ENCODE measurements at places on chromosomes 2 and 18.

DNA sequence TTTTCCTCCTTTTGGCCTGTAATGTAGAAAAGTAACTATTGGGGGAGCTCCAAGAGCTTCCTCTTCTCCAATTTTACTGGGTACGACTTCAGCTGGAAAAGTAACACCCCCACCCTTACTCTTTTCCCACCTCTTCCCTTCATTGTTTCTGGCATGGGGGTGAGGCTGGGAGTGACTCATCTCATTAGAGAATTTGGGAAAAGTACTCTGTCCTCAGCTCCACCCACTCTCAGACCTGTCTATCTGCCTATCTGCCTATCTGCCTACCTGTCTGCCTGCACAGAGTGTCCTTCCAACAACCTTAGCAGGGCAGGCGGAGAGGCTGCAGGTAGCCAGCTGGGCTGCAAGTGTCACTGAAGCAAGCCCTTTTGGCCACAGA lies 93.6 kb downstream of the EPHA4 start:
- no peak for DNase-seq

- no peak for DNase-seq
Measured at GRCh38 chr2:227388537-227389011, 825 bp upstream of the SCYGR1 start.

GRCh38 chr2:8094526-8094925 lies 587.3 kb upstream of the ID2 start:
- DNase-seq: no peak

DNA sequence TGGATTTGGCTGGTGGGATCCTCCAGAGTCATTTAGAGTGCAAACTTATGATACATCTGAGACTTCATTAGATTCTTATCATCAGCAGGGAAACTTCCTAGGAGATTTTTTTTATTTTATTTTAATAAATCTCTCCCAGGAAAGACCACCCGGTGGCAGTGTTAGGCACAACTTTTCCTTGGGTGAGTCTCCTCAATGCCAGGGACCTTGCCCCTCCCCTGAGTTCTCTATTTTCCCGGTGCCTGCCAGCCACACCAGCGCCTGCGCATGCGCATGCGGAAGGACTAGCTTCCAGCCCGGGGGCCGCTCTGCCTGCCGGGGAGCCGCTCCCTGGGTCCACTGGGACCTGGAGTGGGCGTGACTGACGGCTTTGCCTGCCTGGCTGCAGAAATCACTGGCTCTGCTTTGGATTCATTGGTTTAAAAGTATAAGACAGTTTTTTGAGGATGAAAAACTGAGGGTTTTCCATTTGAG lies 86.6 kb downstream of the TMEM182 start:
- DNase-seq: no peak

- DNase-seq: no peak
Measured at GRCh38 chr2:114724454-114724853, 282.0 kb downstream of the DPP10 start.

GRCh38 chr2:127392828-127393578 lies 5.2 kb upstream of the MAP3K2 start:
- no peak for DNase-seq

DNA sequence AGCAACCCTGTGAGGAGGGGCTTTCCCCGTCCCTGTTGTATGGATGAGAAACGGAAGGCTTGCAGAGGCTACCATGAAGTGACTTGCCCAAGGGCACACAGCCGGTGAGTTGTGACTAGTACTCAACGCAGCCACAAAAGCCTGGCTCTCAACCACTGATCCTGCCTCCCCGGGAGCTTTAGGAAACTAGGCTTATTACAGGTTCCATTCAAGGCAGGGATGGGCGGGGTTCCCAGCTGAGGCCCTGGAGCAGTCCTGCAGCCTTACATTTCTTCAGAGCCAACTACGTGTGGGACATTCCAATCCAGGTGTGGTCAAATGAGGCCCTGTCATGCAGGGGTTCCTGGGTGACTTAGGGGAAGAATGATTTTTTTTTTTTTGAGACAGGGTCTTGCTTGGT lies 59.6 kb downstream of the MEX3C start:
- no peak for DNase-seq

- DNase-seq: no peak
Measured at GRCh38 chr2:203777030-203777429, 70.6 kb downstream of the CD28 start.

DNA sequence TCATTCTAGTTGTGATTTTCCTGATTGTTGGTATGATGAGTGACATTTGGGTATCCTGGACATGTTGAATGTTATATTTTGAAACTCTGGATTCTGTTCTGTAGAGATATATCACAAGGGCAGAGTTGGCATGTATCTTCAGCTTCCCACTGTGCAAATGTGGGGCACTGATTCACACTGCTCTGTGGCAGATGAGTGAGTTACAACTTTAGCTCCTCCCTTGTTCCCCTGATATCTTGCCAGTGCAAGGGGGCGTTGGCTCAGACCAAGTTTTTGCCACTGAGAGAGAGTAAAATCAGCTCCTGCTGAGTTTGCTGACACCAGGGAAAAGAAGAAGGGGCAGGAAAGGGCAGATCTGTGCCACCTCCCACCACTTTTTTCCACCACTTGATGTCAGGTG lies 199.6 kb upstream of the MMADHC start:
- DNase-seq: no peak

- no peak for DNase-seq
Measured at GRCh38 chr18:48646976-48647375, 108.1 kb downstream of the CTIF start.

DNA sequence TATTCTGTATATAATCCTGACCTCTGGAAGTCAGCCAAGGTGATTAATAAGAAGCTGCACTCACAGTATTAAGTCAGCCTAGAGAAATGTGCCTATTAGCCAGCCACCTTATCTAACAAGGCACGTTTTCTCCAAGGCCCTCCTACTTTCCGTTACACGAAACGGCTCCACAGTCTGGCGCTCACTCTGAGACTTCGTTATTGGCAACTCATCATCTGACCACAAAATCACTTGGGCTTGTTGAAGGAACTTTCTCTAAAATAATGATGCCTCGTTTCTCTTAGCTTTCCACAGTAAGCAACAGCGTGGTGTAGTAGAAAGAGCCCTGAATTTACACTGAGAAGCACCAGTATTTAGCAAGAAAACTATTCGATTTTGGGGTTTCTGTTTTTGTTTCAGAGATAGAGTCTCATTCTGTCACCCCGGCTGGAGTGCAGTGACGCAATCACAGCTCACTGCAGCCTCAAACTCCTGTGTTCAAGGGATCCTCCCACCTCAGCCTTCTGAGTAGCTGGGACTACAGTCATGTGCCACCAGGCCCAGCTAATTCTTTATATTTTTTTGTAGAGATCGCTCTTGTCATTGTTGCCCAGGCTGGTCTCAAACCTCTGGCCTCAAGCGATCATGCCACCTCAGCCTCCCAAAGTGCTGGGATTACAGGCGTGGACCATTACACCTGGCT lies 53.6 kb upstream of the SLC14A1 start:
- DNase-seq: no peak

- DNase-seq: no peak
Measured at GRCh38 chr2:168643979-168644378, 158.5 kb upstream of the NOSTRIN start.

- DNase-seq: no peak
Measured at GRCh38 chr2:69225933-69226332, 161.1 kb downstream of the GFPT1 start.

- no peak for DNase-seq
Measured at GRCh38 chr2:231632559-231633142, 40.0 kb downstream of the TEX44 start.

DNA sequence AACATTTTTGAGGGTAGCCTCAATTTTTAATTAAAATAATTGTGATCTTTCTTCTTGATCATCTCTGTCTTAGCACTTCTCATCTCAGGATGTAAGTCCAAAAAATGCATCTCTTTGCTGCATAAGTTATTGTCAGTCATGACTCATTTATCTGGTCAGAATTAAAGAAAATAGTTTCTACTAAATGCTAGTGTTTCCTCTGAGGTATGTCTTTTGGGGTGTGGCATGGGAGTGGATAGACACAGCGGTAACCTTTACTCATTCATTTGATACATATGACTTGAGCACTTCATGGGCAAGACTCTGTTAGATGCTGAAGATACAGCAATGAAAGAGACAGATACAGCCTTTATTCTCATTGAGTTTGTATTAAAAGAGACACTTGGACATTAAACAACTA lies 284.7 kb downstream of the IRS1 start:
- no peak for DNase-seq

- DNase-seq: no peak
Measured at GRCh38 chr2:113724010-113724409, 32.4 kb downstream of the SLC35F5 start.

DNA sequence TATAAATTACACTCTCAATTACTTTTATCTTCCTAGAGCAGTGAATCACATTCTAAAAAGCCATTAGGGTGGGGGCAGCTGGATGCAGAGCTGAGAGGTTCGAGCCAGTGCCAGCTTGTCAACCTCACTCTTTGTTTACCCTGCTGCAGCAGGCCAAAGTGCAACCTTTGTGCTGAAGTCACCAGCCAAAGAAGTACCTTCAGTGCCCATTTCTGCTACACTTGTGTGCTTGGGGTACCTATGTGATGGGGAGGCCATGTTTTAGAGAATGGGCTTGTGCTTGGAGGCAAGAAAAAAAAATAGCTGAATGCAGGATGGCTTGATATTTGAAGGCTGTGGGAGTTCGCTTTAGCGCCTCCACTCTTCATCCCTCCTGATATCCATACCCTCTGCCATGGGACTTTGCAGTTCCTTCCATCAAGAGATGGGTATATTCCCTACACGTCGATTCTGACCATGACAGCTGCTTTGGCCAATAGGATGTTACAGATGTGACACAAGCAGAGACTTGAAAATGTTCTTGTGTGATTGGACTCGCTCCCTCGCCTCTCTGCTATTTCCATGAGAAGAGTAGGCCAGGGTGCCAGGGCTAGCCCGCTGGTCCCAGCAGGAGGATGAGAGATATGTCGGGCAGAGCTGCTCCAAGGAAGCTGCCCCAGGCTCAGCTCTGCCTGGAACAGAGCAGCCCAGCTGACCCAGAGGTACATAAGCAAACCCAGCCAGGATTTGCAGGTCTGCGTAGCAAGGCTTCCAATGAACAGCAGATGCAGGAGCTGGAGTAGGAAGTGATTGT lies 12.7 kb upstream of the FZD5 start:
- peak; percentile 70 for DNase-seq

GRCh38 chr2:172845028-172845630 lies 109.5 kb downstream of the RAPGEF4 start:
- no peak for DNase-seq

GRCh38 chr2:41728788-41729338 lies 319.0 kb upstream of the PKDCC start:
- no peak for DNase-seq

DNA sequence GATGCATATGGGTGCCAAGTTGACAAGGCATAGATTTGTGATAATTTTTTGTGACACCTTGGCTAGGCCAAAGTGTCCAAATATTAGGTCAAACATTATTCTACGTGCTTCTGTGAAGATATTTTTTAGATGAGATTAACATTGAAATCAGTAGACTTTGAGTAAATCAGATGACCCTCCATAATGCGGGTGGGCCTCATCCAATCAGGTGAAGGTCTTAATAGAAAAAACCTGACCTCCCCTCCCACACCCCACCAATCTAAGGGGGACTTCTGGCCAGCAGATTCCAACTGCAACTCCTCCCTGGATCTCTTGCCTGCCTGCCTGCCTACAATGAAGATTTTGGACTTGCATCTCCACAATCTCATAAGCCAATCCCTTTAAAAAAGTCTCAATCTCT lies 118.8 kb upstream of the LMAN1 start:
- no peak for DNase-seq

DNA sequence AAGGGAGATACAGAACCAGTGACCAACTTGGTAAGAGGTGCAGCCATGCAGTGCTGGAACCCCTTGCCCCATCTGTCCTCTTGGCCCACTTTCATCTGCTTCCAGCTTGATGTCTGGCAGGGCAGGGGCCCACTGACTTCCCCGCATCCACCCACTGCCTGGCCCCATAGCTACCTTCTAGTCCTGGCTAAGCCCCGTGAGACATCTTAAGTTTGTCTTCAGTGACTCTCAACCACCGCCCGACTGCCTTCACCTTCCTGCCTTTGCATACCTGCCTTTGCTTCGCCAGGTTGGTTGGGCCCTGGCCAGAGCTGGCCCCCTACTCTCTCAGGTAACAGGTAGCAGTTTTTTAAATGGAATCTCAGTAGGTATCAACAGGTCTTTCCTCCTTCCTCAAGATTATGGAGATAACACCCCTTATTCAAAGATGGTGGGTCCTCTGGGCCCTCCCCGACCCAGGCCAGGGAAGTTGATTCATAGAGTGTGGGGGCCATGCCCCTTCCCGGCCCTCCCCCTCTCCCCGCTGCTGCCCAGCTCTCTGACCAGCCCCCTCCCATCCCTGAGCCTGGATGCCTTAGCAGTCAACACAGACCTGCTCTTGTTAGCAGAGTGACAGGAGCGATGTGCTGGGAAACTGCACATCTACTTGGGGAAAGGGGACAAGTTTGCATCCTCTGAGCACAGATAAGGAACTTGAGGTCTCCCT lies 2.8 kb downstream of the ARID5A start:
- DNase-seq: no peak

- DNase-seq: no peak
Measured at GRCh38 chr2:205427112-205427511, 255.2 kb upstream of the NRP2 start.

DNA sequence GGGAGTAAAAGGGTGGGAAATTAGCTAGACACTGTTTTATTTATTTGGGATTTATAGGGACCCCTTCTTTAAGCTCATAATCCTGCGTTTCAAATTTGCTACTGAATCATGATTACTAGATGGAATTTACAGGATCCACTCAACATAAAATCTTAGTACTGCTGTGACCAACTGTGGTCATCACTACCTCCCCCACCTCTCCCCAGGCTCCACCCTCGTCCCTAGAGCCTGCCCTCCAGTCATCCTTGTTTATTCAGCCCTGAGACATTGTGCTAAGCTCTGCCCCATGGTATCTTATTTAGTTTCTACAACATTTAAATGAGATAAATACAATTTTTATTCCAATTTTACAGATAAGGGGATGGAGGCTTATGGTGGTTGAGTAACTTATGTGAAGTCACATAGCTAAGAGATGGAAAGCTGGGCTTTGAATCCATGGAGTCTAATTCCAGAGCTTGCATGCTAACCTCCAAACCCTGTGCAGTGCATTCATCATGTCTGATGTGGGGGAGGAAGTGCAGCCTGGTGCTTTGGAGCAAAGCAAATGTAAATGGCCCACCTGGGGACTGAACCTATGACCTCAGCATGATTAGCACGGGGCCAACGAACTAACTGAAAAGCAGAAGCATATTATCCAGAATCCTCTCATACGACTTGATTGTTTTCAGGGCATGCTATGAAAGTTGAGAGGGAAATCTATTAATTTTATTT lies 502.4 kb downstream of the TMEM182 start:
- no peak for DNase-seq

DNA sequence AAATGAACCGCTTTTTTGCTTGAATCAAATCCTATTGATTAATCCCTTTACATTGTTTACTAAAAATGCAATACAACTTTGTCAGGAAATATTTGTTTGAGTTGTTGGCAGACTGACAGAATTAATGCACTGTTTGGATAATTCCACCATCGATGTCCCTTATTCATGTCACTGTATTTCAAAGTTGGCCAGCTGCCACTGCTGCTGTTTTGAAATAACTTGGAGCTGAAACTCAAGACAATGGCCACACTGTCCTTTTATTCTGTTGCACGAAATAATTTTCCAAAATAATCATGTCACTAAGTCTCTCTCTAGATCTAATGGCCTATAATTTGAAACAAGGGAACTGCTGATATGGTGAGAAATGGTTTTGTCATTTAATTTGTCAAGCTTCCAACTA lies 55.2 kb upstream of the PAX3 start:
- peak; percentile 8 for DNase-seq

Data from HT-29 (cell line).